Brain (organoid and tissue), 16 donors: ENCODE measurements at places on chromosomes 3 and 15.

DNA sequence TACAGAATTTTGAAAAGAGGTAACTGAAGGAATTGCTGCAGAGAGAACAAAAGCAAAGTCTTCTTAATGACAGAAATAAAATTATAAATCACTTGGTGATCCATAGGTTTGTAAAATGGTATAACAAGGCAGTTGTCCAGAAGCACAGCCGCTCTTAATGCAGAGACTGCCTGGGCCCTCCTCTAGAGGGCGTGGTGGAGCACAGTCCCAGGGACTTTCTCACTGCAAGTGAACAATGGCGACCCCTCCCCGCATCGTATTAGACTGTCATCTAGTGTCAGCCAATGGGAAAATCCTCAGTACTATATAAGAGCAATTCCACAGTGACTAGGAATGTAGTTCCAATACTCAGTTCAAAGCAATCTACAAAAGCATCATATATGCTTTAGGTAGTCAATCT lies 26.4 kb upstream of the ZBED2 start:
- DNase-seq = no peak

DNA sequence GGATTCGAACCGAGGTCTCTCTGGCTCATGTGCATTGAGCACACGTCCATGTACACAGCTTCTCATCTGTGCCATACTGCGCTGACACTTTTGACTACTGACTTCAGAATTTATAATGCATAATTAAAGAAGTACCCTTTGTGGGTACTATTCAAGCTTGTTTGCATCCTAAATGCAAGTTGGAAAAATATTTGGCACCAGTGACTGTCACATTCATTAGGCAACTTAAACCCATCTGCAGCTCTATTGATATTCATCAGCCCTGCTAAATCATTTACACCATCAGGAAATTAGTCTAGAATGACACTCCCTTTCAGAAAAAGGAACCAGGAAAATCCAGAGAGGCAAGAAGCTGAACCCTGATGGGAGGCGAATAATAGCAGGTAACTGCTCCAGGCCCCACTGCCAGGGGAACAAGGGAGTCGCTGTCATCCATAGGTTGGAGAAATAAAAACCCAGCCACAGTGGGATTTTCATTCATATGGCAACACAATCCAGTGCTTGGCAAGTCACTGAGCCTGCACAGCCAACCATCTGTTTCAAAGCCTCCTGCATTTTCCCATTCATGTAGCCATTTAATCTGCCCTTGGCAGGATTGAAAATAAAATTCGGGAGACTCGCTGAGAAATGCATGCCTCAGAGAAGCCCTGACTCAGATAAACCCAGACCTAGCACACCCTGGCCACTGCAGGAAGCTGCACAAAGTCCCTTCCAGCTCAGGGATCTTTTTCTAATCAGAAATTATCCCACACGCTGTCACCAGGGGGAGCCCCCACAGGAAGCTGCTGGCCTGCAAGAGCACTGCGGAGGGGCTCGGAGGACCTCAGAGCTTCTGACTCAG lies 103.0 kb upstream of the VEPH1 start:
- peak; percentile 97 for DNase-seq

GRCh38 chr15:73244333-73244732 lies 124.4 kb downstream of the HCN4 start:
- DNase-seq = peak; percentile 42

DNA sequence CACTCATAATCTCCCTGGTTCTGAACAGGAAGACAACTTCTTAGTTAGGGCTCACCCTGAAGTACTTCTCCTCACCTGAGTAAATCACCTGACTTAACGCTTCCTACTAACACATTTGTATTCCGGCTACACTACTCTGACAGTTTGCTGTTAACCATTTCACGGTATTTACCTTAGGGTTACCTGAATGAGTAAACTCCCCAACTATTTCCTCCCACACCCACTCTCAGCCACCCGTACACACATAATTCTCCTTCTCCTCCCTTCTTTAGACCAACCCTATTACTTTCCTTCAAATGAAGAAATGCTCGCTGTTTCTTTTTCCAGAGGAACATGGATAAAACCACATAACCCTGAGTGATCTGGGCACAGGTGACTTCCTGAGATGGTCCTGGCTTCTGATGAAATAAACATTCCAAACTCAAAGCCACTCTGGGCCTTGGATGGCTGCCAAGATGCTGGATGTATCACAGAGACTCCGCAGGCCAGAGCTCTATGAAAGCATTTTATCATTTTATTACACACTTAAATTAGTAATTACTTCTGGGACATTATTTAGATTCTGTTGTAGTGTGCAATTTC lies 183.6 kb upstream of the ATP11B start:
- peak; percentile 38 for DNase-seq

- peak; percentile 37 for DNase-seq
Measured at GRCh38 chr3:42653560-42654330, at the start of gene ZBTB47. Gene ZBTB47 (plus strand): TSS chr3:42653697. CDS start chr3:42658356, 4,659 bp downstream.

- DNase-seq = no peak
Measured at GRCh38 chr3:189455009-189455408, 176.2 kb upstream of the TP63 start.

DNA sequence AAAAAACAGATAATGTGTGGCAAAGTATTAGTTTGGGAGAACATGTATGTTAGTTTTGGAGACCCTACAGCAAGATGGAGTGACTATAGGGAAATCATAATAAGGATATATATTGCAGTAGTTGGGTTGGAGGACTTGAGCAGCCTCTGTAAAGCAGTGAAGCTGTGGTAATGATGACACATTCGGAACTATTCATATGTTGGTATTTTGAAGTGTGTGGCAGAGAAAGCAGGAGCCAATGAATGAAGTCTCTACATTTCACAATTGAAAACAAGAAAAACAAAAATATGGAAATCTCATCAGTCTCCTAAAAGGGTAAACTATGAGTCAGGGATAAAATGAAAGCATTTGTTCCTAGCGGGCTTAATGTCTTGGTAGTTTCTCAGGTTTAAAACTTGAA lies 645.9 kb downstream of the OTOL1 start:
- no peak for DNase-seq

GRCh38 chr3:79247725-79248043 lies 520.1 kb downstream of the ROBO1 start:
- peak; percentile 15 for DNase-seq

DNA sequence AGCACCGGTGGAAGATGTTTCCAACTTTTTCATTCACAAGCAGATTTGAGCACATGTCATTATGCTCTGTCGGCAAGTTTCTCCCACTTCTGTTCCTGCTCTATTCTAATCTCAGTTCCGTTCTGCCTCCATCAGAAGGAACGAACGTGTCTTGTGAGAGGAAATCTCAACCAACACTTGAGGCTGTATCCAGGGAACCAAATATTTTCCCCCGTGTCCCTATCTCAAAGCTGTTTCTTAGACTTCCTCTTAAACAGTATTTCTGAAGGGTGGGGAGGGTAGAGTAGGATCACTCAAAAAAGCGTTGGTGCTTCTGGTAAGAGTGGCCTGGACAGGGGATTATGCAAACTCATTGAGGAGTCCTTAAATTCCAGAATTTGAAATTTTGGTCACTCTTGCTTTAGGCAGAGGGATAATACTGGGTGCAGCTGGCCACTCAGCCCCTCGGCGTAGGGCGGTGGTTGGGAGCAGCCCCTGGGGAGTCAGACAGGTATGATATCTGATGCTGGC lies 54.9 kb downstream of the FRMD4B start:
- no peak for DNase-seq

DNA sequence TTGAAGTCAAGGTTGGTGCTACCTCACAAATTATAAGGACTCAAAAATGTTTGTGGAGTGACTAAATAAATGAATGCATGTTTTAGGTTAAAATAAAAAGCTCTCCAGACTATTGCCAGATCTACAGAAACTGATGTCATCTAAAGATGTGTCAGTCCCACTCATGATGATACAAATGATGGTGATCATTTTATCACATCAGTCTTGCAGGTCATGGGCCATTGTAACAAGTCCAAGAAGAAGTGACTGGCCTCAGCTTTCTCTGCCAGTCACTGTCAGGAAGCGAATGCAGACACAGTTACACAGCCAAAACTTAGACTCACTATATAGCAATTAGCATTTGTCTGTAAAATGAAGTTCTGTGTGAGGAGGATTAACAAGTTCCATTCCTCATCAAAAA lies 18.5 kb downstream of the ATP8B4 start:
- no peak for DNase-seq

GRCh38 chr3:65945480-65945879 lies 93.2 kb downstream of the MAGI1 start:
- no peak for DNase-seq

- no peak for DNase-seq
Measured at GRCh38 chr15:77096541-77096940, 25.6 kb upstream of the TSPAN3 start.

DNA sequence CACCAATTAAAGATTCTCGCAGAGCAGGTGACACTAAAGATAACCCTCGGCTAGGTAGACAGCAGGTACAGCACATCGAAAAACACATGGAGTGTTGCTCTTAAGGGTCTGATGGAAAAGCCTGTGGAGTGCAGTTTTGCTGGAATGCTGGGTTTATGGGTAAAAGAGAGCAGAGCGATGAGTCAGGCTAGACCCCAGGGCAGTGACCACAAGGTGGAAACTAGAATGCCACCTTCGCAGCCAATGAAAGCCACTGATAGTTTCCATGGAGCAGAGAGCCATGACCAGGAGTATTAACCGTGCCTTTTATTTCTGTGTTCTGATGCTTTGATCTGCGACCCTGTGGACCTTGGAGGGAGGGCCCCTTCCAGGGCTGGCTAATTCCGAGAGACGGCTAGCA lies 149.8 kb downstream of the GABRB3 start:
- DNase-seq = no peak

DNA sequence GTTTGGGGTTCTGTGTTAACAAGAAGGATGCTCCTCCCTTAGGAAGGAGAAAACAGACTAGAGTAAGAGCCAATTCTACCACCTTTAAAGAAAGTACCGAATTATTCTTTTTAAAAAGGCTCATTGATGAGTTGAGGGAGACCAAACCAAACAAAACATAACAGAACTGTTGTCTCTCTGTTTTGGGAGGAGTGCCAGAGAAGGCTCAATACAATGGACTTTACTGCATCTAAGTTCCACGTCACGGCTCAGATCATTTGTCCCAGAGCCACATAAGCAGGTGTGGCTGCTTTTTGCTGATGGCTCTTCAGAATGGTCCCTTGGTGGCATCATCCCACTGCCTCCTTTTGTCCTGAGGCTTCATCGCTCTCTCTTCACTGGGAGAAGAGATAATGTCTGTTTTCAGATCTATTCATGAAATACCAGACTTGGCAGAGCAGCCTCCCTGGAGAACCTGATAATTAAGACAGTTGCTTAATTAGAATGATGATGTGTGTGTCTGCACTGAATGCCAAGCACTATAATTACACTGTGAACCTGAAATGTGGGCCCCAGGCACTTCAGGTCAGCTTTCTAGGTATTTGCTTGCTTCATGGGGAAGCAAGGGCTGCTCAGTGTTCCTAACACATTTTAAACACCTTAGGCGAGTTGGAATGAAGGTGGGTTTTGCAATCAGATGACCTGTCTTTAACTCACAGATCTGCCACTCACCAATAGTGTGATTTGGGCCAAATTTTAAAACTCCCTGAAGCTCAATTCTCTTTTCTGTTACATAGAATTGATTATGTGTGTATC lies 335.2 kb upstream of the MCTP2 start:
- peak; percentile 84 for DNase-seq

DNA sequence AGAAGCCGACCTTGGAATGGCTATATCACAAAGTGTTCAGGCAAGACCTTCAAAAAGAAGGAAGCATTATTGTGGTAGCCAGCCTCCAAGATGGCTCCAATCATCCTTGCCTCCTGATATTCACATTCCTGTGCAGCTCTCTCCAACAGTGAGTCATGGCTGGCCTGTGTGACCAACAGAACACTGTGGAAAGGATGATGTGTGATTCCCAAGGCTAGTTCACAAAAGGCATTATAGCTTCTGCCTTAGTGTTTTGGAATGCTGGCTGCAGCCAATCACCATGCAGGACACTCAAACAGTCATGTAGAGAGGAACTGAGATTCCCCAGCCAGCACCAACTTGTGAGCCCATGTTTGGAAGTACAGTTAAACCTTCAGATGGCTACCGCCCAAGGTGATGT lies 102.6 kb downstream of the EFL1 start:
- no peak for DNase-seq

DNA sequence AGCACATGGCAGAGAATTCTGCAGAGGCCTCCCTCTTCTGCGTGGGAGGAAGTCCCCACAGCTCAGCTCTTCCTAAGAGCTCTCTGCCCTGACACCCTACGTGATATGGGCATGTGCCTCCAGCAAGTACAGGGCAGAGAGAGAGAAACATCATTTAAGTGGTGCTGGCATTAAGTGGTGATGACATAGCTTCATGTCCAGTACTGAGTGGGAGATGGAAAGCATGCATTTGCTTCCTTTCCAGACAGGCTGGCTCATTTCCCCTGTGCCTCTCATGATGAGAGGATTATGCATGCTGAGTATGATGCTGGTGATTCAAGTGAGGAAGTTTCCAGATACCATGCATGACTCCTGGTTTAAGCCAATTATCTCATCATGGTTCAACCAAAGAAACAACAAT lies 26.9 kb downstream of the BFSP2 start:
- DNase-seq = no peak

GRCh38 chr15:93044301-93045190 lies 44.5 kb downstream of the RGMA start:
- DNase-seq = no peak

GRCh38 chr15:39596358-39597051 lies 15.6 kb downstream of the THBS1 start:
- no peak for DNase-seq

DNA sequence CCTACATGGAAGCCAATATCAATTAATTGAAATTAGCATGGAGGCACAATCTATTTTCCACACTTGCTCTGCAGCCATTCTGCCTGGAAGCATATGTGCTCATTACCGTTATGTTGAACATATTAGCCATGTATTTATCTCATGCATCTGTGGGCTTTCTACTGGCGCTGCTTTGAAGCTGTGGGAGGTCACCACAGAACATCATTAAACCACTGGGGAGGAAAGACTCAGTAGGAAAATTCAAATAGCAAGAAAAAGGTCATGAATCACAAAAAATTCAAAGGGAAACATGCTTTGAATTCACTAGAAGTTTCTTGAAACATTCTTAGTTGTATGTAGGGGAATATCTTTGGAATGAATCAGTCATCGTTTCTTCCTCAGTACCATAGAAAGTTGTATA lies 652.5 kb downstream of the EDEM1 start:
- DNase-seq = no peak

- no peak for DNase-seq
Measured at GRCh38 chr15:61564785-61565184, 335.7 kb upstream of the RORA start.

- no peak for DNase-seq
Measured at GRCh38 chr15:40369474-40369869, 11.5 kb downstream of the DISP2 start.

- no peak for DNase-seq
Measured at GRCh38 chr3:16480861-16481545, 32.5 kb downstream of the RFTN1 start.
